ENCODE measurements at places on chromosomes 11 and 22. TPM values are rescaled to one million over a fixed set of nuclear protein-coding genes. Genes with fewer than 3 reads are reported as not detected.

SMCO4 gene
- polyA plus RNA-seq: 9.8 TPM

KCNQ1OT1 gene
- 0.82 TPM for polyA plus RNA-seq

DNA sequence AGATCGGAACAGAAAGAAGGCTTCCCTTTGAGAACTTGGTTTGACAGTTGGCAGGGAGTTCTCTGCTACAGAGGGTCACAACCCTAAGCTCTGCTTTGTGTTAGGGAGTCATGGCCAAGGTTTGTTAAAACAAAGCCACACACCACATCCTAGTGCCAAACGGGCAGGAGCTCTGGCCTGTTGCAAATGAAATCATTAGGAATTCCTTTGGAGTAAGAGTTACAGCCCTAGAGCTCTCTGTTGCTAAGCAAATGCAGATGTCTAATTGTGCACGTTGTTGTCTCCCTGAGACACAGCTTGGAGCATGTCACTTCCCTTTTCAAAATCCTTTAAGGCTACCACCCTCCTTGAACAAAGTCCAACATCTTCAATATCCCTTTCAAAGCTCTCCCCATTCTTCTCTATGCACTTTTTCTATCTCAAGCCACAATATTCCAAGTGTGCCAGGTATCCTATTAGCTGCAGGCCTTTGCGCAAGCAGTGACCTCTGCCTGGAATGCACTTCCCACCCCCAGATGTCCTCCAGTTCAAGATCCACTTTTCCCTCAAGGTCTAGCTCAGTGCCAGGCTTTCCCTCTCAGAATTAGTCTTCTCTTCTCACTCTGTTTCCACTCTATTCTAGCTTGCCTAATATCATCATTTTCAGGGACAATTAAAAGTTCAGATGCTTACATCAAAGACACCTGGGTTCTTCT lies 253.7 kb upstream of the POU2AF2 start:
- DNase-seq: peak; percentile 66

DNA sequence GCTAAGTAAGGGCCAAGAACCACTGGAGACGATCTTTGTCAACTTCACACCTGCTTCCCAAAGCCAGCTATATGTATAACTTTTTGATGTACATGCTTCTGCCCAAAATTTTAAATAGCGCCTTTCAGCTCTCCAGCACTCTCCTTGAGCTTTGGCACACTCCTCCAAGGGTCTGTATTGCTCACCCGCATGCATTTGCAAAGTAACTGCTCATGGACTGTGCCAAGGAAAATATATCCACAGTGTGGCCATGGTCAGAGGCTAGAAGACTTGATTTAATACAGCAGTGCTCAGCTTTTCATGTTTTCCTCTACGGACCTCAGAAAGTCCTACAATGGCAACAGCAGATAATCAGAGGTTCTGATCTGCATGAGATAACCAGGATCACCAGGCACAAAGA lies 550.1 kb downstream of the SOX6 start:
- DNase-seq: no peak
